ENCODE measurements at places on chromosomes 6 and 20.

DNA sequence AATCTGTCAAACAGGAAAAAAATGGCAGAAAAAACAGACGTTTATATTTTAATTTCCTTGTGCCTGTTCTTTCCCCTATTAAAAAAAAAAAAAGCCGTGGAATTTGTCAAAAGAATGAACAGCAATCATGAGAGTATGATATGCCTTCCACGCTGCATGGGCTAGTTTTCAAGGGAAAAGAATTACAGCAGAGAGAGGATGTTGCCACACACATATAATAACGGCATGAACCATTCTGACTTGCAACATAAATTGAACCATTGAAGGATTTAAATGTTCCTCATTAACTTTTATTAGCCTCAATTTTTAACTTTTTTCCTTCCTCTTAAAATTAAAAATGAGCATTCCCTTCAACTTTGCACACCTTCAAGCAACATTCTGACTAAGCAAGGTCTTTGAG is 301.8 kb downstream of the FOXC1 start:
- DNase-seq = peak; percentile 44

DNA sequence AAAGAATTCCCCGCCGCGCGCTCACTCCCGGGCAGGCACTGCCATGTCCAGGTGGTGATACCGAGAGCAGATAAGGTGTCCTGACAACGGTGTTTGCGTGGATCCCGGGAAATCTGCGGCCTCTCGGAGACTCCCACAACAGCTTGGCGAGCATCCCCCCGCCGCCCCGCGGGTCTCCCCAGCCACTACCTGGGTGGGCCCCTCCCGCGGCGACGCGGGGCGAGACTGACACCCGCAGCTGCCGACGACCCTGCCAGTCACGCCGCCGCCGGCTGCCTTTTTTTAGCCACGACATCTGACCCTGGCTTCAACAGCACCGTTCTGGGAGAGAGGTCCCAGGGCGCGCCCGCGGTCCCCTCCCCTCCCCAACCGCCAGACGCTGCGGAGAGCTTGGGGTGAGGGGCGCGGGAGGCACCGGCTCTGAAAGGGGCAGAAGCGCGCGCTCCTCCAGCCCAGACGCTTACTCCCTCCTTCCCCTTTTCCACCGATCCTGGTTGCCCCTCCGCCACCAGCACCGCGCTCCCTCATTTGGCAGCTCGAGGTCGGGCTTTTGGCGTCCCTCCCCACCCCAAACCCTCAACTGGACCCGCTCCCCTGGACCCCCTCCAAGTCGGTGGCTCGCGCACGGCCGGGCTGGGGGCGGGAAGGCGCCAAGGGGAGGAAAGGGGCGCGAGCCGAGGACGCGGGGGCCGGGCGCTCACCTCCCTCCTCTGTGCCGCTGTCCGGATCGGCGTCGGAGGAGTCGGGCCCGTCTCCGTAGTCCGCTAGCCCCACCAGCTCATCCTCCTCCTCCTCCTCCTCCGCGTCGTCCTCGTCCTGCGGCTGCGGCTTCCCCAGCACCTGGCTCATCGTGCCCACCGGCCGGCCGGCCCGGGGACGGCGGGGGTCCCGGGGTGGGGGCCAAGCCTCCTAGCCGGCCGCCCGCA is 665 bp downstream of the RRAGD start:
- DNase-seq = peak; percentile 34

- no peak for DNase-seq
Measured at GRCh38 chr6:170475118-170475517, 78.0 kb downstream of the PSMB1 start.

DNA sequence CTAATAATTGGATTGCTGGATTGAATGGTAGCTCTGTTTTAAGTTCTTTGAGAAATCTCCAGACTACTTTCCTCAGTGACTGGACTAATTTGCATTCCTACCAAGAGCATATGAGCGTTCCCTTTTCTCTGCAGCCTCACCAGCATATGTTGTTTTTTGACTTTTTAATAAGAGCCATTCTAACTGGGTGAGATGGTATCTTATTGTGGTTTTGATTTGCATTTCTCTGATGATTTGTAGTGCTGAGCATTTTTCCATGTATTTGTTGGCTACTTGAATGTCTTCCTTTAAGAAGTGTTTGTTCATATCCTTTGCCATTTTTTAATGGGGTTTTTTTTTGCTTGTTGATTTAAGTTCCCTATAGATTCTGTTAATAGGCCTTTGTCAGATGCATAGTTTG is 94.7 kb upstream of the AHI1 start:
- DNase-seq = no peak

DNA sequence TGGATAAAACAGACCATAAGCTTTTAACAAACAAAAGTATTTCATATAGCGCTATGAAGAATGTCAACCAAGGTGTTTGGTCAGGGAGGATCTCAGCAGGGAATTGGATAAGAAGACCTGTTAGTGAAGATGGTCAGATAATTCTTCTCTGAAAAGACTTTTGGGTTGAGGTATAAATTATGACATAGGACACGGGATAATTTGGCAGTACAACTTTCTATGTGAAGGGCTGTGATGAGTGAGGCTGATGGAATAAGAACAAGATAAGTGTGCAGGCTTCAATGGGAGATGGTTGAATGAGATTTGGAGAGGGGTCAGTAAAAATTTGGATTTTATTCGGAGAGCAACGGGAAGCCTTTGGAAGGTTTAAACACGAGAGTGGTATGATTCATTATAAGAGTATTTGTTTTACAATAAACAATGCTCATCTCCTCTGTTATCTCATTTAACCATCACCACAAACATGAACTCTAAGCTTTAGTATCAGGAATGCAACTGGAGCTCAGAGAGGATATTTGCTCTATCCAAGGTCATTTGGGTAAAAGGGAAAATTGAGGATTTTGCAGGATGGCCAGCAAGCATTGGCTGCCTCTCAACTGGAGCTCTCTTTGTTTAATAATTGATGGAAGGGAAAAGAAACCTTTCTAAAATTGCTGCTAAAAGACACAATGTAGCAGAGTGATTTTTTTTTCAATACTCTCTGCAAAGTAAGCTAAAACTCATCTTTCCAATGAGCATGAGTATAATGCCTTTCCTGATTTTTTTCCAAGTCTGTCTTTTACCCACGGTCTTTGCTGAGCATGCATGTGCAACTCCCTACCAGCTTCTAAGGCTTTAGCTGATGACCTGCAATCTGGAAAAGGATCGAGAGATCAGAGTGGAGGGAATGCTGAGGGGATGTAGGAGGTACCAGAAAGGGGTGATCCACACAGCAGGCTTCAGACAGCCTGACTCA is 534.0 kb downstream of the CBLN4 start:
- DNase-seq = no peak

- DNase-seq = peak; percentile 54
Measured at GRCh38 chr6:53410508-53411258, 61.9 kb upstream of the ELOVL5 start.

- DNase-seq = no peak
Measured at GRCh38 chr6:166203003-166203640, 35.5 kb upstream of the TBXT start.

GRCh38 chr6:75608956-75609533 is 7.4 kb downstream of the SENP6 start:
- peak; percentile 64 for DNase-seq

DNA sequence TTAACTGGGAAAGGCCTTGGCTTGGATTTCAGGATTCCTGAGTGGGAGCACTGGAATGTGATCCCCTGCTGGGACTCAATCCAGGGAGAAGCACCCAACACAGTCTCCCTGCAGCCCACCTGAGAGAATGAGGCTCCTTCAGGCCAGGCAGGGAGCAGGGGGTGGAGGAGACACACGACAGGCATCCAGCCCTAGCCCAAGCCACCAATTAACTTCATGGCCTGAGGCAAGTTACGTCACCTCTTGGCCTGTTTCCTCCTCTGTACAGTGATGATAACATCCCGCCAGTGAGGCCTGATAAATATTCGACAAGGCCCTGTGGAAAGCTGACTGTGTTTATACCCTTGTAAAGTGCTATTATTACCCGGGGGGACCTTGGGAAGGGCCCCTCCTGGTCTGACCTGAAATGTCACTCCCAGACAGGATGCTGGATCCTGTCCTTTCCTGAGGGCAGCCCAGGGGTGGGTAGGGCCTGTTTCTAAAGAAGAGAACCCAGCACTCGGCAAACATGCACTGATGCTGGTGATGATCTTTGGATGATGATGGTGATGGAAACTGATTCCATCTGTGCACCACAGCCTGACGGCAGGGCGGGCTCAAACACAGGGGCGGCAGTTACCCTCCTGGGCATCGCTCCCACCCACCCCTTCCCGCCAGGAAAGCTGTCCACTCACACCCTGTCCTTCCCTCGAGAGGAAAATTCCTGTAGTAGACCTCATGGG is 12.4 kb downstream of the FRS3 start:
- peak; percentile 45 for DNase-seq

GRCh38 chr20:25054995-25055629 is 2.8 kb downstream of the ACSS1 start:
- peak; percentile 22 for DNase-seq

GRCh38 chr6:134921721-134922261 is 28.1 kb downstream of the ALDH8A1 start:
- no peak for DNase-seq

GRCh38 chr6:161434350-161434749 is 160.5 kb upstream of the AGPAT4 start:
- no peak for DNase-seq

DNA sequence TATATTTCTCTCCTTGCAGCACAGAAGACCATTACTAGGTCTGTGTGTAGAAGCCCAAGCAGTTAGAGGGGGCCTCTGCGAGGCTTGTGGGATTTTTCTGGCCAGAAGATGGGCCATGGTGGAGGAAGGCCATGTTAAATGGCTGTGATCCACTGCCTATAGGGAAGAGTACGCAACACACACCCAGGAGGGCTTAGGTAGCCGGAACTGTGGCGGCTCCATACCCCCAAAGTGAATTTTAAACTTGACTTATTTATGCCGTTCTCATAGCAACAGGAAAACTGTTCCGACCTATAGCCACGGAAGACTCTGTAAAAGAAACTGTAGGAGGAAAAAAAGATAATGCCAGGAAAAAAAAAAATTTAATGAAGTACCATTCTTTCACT is 69.5 kb downstream of the SLX4IP start:
- no peak for DNase-seq

GRCh38 chr6:78397499-78397898 is 469.9 kb upstream of the IRAK1BP1 start:
- DNase-seq = no peak

GRCh38 chr6:13384506-13384905 is 56.2 kb upstream of the TBC1D7 start:
- no peak for DNase-seq

GRCh38 chr6:39432330-39433025 is 110.0 kb upstream of the KCNK16 start:
- DNase-seq = no peak

- no peak for DNase-seq
Measured at GRCh38 chr6:27250277-27251111, 3.0 kb downstream of the PRSS16 start.

- no peak for DNase-seq
Measured at GRCh38 chr6:157989541-157990289, 8.1 kb downstream of the SYNJ2 start.

GRCh38 chr20:63132715-63133471 is 83.0 kb downstream of the YTHDF1 start:
- DNase-seq = no peak

DNA sequence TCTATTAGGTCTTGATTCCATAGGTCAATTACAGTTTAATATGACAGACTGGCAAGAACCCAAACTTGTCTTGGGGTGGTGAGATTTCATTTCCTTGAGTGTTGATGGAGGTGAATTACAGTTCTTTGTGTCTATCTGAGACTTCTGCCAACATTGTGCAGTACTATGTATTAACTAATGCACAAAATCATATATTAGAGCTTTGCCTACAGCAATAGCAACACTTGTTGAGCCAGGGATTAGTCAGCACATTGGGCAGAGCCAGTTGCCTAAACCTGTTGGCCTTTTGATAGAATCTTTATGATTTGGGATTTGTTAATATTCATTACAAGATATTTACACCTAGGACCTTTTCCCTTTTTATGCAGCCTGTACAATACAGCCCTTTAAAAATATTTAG is 135.3 kb upstream of the CENPW start:
- no peak for DNase-seq

DNA sequence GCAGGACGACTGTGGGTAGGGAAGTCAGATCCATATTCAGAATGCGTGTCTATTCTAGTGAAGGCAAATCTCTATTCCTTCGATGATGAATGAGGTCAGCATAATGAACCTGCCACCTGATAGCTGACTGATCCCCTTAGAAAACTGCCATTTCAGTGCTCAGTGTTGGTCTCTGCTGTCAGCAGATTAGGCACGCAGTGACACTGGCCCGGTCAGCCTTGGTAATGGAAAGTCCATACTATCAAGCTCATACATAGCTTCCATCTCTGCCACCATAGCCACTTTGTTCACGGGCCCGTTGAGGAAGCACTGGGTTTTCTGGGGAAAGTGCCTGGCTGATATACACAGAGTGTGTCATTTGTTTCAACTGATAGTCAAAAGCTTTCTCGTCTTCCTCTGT is 54.0 kb downstream of the C6orf52 start:
- no peak for DNase-seq

DNA sequence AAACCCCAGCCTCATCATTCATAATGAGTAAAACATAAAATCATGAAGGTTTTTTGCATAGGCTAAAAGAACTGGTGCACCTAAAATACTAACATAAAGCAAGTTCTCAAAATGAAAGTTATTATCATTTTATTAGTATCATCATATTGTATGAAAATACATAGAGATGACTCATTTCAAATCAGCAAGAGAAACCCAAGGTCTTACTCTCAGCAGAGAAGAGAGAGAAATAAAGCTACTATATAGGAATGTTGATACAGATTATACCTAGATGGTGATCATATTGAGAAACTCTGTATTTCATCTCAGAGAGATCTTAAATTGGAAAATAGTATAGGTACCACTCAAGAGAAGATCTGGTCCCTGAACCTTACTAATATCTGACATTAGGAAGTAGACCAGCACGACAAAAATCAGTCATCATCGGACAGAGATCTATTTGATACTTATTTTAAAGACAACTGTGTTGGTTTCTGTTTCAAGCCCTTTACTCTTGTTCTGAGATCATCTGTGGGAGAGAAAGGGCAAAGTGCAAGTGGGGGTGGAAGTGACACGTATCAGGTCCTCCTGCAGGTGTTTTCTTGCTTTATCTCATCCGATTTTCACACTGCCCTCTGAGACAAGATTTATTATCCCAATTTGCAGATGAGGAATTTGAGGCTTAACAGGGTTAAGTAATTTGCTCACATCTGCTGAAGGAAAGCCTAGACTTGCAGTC is 532.3 kb downstream of the MAFB start:
- no peak for DNase-seq

DNA sequence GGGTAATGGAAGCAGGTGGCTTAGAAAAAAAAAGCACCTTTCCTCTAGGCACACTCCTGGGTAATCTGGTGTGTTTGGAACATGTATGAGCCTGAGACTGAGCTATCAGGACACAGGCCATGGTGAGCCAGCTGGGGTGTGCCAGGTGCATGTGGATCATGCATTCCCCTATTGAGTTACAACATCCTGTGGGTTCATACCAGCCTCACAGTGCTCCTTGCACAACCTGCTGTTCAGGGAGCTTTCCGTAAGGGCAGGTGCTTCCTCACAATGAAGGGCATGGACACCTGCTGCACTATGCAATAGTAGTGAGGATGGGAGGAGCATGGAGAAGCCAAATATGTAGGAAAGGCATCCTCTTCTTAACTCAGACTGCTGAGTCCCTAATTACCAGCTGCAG is 197.2 kb upstream of the SUPT3H start:
- DNase-seq = no peak

- DNase-seq = no peak
Measured at GRCh38 chr6:158987657-158988056, 12.3 kb downstream of the RSPH3 start.

- DNase-seq = peak; percentile 52
Measured at GRCh38 chr6:22087960-22088706, 208.7 kb downstream of the PRL start.

All from inflammatory macrophage treated with lipopolysaccharide for 4 hours (primary cell).